CD4-positive, alpha-beta T cell treated with Interleukin-10 for 1 hour (primary cell): ENCODE measurements at places on chromosomes 1 and 21.

- DNase-seq: no peak
Observed at GRCh38 chr1:157348538-157349480, 203.5 kb downstream of the FCRL5 start.

DNA sequence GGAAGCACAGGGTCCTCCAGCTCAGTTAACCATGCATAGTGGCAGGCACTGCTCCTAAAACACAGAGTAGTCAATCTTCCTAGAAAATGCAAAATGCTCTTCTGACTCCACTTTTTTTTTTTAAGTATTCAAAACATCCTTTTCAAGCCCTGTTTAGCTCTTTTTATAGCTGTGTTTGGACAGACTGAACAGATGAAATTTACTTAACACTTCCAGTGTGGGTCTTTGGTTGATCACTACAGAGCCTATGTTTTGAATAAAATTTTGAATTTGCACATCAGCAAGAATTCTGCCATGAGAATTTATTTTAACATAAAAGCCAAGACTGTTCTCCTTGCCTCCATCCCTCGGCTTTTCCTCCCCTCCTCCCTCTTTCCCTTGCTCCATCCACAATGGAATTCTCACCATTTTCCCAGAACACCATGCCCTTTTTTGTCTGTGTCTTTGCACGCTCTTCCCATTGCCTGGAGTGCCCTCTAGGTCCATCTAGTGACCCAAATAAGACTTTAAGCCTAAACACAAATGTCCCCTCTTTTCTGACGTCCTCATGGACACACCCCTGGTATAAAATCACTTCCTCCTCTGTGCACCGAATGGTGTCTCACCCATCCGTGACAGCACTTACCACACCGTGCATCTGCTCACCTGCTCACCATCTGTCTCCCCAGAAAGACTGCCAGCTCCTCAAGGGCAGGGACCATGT lies 24.0 kb upstream of the CPT2 start:
- peak; percentile 19 for DNase-seq

GRCh38 chr1:25538191-25538767 lies 5.1 kb upstream of the LDLRAP1 start:
- DNase-seq: no peak

- DNase-seq: no peak
Observed at GRCh38 chr21:37677006-37677405, 239.3 kb downstream of the KCNJ6 start.

- peak; percentile 54 for DNase-seq
Observed at GRCh38 chr21:39314143-39315027, 953 bp upstream of the BRWD1 start.

DNA sequence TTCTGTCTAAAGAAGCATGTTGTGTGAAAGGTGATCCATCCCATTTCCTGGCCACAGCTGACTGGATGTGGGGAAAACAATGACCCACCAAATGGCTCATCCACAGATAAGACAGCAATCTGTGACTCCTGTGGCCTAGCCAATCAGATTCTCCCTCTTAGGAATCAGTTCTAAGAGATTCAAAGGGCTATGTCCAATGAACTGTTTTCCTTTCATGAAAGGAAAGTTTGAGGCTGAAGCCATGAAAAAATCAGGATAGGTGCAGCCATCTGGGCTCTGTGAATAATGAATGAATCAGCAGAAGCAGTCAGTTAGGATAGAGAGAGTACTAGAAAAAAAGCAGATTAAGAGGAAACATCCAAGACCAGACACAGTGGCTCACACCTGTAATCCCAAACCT lies 164.7 kb downstream of the NRIP1 start:
- no peak for DNase-seq

DNA sequence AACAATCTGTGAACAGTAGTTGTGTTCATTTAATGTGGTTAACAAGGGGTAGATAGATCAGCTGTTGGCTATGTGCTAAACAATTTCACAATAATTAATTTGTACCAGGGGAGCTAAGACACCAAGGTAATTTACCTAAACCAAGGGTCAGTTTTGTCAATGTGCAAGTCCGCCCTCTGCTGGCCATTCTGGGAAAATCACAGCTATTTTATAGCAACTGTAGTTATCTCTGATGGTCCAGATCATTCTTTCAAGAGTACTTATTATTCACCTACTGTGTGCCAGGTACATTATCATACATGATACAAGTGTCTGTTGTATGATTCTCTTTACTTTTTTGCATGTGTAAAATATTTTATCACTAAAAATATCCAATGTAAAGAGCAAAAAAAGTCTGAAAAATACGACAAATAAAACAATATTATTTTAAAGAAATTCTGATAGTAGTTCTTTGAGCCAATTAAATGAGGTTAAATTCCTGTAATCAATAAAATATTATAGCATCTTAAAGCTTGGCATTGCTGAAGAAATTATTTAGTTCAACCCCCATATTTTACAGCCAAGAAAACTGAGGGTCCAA lies 312.3 kb upstream of the FAM78B start:
- peak; percentile 57 for DNase-seq

DNA sequence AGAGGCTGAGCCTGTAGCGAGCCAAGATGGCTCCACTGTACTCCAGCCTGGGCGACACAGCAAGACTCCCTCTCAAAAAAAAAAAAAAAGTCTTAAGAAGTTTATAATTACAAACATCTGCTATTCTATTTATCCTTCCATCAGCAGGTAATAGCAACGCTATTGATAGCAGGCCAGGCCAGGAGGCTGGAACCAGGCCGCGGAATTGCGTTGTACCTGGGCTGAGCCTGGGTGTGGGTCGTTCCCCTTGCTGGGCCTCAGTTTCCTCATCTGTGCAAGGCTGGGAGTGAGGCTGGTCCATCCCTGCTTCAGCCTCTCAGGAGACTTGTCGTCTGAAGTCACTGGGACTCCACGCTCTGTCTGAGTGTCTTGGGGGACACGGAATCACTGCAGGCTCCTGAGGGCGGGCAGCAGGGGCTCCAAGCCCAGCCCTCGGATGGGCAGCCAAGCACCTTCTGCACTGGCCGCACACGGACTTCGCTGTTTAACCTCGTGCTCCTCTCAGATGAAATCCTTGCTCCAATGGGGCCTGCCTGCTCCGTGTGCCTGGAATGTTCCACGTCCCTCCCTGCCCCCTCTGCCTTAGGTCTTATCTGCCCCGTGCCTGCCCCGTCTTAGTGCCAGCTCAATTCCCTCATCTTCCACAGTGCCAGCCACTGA lies 103.9 kb upstream of the C1orf174 start:
- no peak for DNase-seq

- DNase-seq: no peak
Observed at GRCh38 chr21:14748662-14749061, 202.5 kb upstream of the SAMSN1 start.

GRCh38 chr1:74683656-74684055 lies 10.1 kb upstream of the ERICH3 start:
- DNase-seq: no peak

- DNase-seq: no peak
Observed at GRCh38 chr1:160811147-160811546, 15.2 kb downstream of the LY9 start.

- no peak for DNase-seq
Observed at GRCh38 chr21:37562920-37563640, 196.5 kb downstream of the DYRK1A start.

GRCh38 chr1:82565146-82565545 lies 764.4 kb downstream of the ADGRL2 start:
- no peak for DNase-seq

GRCh38 chr1:46725736-46726108 lies 6.8 kb upstream of the EFCAB14 start:
- no peak for DNase-seq

- peak; percentile 57 for DNase-seq
Observed at GRCh38 chr1:180533266-180533987, 25.3 kb upstream of the OVAAL start.

DNA sequence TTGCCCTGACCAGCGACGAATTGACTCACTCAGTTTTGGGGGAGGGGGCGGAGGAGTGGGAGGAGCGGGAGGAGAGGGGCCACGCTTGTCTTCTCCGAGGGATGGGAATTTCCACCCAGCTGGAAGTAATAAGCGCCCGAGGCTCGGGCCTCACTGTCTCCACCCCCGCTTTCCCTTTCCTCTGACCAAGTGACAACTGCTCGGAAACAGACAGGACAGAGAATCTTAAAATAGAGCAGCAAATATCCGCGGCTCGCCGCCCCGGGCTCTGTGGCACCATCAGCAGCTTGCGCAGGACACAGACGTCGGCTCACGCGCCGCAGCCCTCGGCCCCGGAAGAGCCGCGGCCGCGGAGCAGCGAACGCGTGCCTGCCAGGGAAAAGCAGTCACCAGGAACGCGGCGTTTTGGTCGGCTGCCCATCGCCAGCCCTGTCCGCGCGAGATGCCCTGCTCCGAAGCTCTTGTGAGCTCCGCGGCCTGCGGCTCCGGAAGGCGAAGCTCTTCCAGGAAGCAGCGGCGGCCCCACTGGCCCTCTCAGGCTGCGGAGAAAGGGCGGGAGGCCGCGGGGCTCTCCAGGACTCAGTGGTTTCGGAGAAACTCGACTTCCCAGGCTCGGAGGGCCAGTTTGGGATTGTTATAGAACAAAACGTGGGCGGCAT lies 10.7 kb upstream of the RGS16 start:
- peak; percentile 57 for DNase-seq

DNA sequence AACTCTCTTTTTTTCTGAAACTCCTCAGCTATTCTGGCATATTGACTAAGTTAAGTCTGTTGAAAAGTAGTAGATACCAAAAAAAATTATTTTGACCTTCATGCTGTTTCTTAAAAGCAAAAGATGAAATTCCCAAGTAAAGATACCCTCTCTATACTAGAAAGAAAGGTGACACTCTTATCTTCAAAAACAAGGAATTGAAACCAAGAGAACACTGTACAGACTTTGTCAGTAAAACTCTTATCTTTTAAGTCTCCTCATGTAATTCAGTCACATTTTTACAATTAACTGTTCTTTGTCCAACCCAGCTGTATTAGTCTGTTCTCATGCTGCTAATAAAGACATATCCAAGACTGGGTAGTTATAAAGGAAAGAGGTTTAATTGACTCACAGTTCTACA lies 496.2 kb downstream of the LTN1 start:
- no peak for DNase-seq

DNA sequence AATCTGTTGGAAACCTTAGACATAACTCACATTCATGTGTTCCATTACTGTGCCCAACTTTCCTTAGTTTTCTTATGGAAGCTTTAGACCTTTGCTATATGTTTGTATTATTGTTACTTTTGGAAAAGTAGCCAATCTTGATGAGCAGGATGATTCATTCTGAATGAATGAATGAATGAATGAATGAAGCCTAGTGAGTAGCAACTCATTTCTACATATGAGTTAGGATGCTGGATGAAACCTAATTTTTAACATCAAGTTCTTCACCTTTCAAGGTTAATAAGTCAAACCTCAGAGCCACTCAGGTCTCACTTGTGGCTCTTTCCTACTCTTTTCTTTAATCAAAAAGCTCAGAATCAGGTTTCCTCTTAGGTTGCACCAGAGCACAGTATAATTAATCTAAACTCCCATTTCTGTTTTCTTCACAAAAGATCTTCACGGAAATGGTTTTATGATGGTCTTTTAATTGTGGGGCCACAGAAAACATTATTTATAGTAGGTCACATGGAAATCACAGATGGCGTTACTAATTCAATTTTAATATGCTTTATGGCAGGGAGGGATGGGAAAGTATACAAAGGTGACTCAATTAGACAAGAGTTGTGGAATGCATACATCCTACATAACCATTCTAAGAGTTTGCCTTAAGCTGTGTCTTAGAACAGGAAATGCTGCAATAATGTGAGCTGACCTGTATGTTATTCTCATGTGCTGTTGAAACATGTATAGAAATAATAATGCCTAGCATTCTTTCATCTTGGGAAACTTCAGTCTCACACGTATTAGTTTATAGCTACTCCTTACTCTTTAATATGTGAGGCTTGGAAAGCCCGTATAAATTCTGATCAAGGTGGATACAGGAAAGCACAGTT lies 4.5 kb upstream of the DDX59 start:
- no peak for DNase-seq

DNA sequence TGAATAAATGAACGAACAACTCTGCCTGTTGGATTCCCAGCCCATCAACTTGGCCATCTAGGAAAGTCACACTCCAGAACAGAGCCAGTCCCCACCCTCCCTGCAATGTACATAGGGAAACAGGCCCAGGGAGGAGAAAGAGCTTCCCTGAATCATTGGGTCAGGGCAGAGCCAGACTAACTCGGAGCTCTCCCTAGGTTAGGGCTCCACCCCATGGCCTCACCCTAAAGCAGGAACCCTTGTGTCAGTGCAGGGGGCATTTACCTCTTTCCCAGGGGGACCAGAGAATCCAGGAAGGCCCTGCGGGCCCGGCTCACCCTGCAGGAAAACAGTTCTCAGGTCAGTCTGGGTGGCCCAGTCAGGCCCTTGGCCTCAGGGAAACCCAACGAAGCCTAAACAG lies 11.6 kb downstream of the COL9A2 start:
- no peak for DNase-seq

GRCh38 chr1:244106837-244107493 lies 55.9 kb downstream of the ZBTB18 start:
- DNase-seq: no peak

GRCh38 chr1:87644033-87644578 lies 315.4 kb downstream of the LMO4 start:
- no peak for DNase-seq

- peak; percentile 45 for DNase-seq
Observed at GRCh38 chr1:226643611-226644540, 95.2 kb downstream of the ITPKB start.

DNA sequence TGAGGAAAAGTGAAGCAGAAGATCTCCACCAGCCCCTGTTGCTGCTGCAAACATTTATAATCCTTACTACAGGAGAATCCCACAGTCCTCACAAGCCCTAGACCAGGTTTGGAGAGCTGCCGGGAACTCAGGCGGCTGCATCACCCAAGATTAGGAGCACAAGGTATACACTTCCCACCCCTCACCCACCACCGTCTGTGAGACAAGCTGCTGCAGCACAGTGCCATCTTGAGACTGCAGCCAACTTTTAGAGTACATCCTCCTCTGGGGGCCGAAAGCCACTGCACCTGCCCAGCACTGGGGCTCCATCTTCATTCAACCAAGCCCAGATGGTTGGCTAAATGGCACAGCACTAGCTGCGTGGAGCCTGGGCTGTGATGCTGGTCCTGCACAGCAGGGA lies 13.8 kb downstream of the OLFML3 start:
- no peak for DNase-seq

- DNase-seq: no peak
Observed at GRCh38 chr1:231958448-231958847, 331.9 kb downstream of the DISC1 start.

- DNase-seq: no peak
Observed at GRCh38 chr21:20020026-20020425, 978.2 kb upstream of the NCAM2 start.

DNA sequence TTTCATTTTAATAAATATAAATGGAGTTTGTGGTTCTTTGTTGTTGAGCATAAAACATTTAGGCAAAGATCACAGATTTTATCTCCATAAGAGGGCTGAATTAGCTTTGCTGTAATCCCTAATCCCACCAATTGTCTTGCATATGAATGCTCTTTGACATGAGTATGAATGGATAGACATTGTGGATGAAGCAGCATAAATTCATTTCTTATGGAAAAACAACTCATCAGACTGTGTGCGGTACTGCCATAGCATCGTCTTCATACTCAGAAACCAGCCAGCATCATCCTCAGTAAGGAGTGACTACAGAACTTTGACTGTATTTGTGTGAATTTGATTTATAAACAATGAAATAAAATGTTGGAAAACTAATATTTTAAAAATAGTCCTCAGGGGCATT lies 19.6 kb downstream of the SON start:
- DNase-seq: no peak
